ENCODE measurements at places on chromosomes 7 and 10. TPM values are rescaled to one million over a fixed set of nuclear protein-coding genes. Genes with fewer than 3 reads are reported as not detected.
A peak's percentile ranks its signal among the peaks of the same experiment; 100 is the strongest.

Gene SLC16A12
- total RNA-seq = 2.2 TPM

GRCh38 chr7:122858320-122858719, 27.9 kb downstream of the CADPS2 start:
- ATAC-seq = no peak

Gene HERC4
- 30.4 TPM for total RNA-seq

DNA sequence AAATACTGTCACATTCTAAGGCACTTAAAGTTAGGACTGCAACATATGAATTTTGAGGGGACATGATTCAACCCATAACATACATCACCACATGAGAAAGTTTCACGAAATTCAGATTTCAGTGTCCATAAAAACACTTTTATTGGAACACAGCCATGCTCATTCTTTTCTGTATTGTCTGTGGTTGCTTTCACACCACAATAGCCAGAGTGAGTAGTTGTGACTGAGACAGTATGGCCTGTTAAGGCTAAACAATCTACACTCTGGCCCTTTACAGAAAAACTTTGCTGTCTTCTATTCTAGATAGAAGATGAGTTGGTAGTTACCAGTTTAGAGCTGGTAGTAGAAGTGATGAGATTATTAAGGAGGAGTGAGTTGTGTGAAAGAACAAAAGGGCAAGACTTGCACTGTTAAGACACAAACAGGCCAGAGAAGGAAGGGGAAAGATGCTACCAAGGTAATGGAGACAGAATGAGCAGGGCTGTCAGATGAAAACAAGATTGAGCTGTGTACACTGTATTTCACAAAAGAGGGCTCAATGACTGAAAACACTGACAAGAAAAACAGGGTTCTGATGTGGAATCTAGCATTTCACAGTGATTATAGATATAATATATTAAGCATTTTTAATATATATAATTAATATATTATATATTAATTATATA, 108.6 kb downstream of the PPP1R3A start:
- ATAC-seq = no peak

- ATAC-seq = peak; percentile 39
Observed at GRCh38 chr10:361203-362081, 226.2 kb downstream of the ZMYND11 start.

Measured in gastroesophageal sphincter (tissue), 4 donors.